ENCODE measurements at places on chromosomes 3 and 15.

DNA sequence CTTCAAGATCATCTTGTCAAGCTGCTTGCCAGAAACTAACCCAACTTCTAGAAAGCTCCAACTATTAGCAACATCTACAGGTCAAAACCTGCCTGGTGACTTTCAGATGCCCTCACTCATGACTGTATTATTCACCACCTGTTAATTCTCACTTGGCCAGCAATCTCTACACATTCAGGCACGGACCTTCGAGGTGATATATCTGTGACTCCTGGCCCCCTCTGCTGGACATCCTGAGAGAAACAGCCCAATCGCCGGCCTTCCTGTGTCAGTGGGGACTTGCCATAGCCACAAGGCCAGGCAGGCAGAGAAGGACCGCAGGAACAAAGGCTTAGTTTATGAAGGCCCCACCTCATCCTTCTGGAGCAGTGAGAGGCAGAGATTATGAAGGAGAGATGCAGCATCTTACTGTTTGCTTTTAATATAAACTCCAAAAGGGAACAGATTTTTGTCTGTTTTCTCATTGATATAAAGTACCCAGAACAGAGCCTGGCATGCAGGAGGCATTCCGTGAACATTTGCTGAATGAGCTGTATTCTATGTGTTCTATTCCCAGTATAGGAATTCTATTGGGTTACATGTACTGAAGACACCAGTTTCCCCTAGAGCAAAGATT is 24.4 kb upstream of the OCA2 start:
- DNase-seq = peak; percentile 57

DNA sequence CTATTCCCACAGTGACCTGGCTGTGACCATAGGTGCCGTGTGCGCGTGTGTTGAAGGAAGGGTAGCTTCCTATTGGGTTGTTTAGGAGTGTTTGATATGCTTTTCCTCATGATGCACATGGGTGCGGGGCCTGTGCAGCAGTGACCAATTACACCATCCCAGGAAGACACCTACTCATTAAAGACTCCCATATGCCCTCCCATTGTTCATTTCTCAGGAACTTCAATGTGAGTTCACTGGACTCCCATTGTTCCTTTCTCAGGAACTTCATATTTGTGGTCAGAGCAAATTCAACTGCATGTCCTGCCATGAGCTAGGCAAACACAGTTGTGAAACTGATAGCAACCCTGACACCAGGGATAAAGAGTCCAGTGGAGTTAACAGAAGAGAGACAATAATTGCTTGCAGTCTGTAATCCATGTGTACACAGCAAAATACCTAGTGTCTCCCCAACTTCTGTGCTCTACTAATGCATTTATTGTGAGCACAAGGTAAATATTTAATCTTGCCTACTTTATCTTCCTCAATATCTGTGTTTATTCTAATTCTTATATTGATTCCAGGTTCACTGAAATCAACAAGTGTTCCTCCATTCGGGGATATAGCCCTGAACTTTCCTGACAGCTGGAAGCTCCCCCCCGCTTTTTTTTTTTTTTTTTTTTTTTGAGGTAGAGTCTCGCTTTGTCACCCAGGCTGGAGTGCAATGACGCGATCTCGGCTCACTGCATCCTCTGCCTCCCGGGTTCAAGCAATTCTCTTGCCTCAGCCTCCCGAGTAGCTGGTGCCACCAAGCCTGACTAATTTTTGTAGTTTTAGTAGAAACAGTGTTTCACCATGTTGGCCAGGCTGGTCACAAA is 57.5 kb upstream of the GCNT3 start:
- DNase-seq = peak; percentile 30

DNA sequence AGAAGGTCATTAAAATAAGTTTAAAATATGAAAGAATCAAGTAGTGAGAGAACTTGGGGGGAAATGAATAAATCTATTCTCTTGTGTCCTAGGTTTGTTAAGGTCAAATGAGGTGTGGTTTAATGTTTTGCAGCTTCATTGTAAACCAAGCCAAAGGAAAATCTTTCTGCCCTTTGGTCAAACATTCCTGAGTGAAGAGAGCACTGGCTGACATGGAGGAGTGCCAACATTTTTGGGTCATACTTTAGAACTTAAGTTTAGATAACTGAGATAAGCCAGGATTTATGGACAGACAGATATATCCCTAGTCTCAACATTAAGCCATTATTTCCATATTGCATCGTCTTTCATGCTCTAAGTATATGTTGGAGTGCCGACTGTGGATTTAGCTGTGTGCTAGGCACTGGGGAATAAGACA is 66.4 kb downstream of the PTPRG start:
- DNase-seq = peak; percentile 97

GRCh38 chr3:14369675-14370669 is 32.4 kb upstream of the SLC6A6 start:
- DNase-seq = no peak

- peak; percentile 32 for DNase-seq
Observed at GRCh38 chr3:64815195-64815631, 127.4 kb upstream of the ADAMTS9 start.

GRCh38 chr3:37171144-37171543 is 3.2 kb downstream of the LRRFIP2 start:
- DNase-seq = peak; percentile 82

DNA sequence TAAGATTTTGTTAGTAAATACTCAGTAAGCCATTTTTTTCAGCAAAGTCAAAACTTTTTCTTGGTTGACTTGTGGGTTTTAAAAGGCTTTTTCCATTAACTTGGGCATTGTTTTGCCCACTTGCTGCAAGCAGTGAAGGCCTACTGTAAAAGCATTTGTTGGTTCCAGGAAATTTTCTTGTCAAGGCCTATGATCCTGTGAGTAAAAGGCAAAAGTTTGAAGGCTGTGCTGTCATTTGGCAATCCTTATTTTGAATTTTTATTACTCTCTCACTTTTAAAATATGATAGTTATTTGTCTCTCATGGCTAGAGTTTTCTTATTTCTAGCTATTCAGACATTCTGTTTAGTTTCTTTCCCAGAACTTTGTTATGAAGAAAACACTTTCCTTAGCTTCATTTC is 13.0 kb downstream of the P2RY12 start:
- DNase-seq = no peak

DNA sequence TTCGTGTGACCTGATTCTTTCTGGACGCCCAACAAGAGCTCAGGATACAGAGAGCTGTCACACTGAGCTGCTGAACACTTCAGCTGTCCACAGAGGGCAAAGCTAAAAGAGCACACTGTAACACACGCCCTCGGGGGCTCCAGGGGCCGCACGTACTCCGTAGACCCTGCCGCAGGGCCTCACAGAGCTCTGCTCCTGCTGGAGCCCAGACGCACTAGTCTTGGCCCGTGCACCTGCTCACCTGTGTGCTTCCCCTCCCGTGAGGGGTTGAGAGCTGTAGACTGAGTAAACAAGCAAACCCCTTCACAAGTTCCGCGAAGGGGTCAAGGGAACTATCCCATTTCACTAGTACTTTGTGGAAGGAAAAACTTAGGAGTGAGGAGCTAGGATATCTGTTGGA is 30.7 kb upstream of the TUSC7 start:
- no peak for DNase-seq

DNA sequence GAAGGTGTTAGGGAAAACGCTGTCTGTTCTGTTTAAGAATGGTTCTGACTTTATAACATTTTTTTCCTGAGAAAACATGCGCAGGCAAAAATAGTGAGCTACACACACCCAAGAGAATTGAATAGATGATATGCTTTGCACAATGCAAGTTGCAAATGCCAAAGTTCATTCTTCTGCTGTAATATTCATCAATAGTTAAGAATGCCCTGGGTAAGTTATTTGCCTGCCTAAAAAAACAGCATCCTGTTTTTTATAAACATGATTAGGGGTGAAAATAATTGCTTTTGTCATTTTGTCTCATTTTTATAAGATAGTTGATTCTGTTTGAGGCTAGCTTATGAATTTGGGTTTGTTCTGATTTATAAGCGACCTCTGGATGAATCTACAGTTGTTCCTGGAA is 99.4 kb downstream of the DTWD1 start:
- no peak for DNase-seq

DNA sequence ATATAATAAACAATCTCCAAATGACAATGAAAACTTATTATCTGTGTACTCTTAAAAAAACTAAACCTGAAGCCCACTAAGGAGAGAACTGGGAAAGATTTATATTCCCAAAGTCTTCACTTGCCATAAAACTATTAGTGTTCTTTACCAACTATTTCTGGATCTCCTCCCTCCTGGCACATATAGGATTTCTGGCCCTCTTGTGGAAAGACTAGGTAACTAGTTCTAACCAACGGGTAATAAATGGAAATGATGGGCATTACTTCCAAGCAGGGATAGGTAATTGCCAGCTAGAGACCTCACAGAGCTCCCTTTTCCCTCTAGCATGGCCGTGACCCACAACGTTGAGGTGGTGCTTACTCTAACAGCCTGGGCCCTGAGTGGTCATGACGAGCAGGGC is 110.1 kb downstream of the DNAH12 start:
- peak; percentile 60 for DNase-seq

- peak; percentile 93 for DNase-seq
Observed at GRCh38 chr15:85333132-85333831, 47.1 kb upstream of the AKAP13 start.

GRCh38 chr15:49832511-49832910 is 211.7 kb downstream of the DTWD1 start:
- peak; percentile 46 for DNase-seq

DNA sequence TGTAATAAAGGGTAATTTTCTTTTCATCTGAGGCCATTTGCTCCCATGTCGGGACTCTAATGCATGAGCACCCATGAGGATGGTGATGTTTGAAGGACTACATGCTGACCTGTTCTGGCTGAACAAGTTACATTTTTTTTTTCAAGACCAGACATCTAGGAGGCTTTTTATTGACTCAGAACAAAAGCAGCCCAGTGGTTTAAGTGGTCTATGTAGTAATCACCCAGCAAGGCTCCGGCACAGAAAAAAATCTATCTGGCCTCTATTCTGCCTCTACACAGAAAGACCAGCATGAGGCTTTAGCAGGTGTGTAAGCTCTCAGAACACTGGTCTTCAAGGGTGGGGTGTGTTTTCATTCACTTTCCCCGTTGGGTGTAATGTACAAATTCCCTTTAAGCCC is 95.1 kb upstream of the ZBED2 start:
- DNase-seq = peak; percentile 71

DNA sequence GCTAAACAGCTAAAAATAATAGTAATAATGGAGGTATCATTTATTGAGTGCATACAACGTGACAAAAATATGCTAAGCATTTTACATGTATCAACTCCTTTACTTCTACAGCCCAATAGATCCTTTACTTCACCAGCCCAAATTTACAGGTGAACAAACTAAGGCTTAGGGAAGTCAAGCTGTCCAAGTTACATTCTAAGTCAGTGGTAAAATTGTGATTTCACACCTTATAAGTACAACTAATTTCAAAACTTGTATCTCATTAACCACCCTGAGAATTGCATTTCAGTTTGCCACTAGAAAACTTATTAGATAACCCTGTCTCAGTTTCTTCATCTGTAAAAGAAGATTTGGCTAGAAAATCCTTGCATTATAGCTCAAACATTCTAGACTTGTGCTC is 10.7 kb downstream of the SLC33A1 start:
- DNase-seq = no peak

- DNase-seq = peak; percentile 6
Observed at GRCh38 chr3:166446291-166446690, 609.1 kb upstream of the BCHE start.

GRCh38 chr15:99508852-99509251 is 56.9 kb upstream of the MEF2A start:
- no peak for DNase-seq

- no peak for DNase-seq
Observed at GRCh38 chr3:171314341-171314740, 145.9 kb downstream of the TNIK start.

GRCh38 chr15:88661761-88662556 is 23.1 kb downstream of the ISG20 start:
- no peak for DNase-seq

DNA sequence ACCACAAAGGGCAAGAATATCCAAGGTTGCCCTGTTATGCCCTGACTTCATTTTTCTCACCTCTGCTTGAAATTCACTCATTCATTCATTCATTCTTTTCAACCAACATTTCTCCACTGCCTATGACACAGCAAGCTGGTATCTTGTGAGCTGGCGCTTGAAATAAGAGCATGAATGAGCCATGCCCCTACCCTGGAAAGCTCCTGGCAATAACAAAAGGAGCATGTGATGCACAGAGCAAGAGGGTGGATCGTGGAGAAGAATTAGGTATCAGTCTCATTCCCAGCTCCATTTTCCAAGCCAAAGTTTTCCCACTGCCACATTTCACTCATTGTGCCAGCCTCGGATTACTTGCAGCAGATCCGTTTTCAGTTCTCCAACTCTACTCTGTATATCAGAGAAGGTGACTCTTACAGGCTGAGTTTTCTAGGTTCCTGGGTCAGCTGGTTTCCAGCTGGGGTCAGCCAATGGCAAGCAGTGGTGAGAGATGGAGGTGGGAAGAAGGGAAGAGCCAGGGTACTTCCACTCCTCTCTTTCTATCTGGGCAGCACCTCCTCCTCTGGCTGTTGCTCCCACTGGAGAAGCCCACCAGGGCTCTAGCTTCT is 144.8 kb downstream of the SUCLG2 start:
- no peak for DNase-seq

- no peak for DNase-seq
Observed at GRCh38 chr3:192731233-192731632, 3.9 kb upstream of the FGF12 start.

All from RPMI7951 (cell line).